Cardiac septum (tissue), 1 donor: ENCODE measurements at places on chromosomes 13 and 19. TPM values are rescaled to one million over a fixed set of nuclear protein-coding genes. Genes with fewer than 3 reads are reported as not detected.

- DNase-seq = no peak
Observed at GRCh38 chr13:51576754-51577153, 7.5 kb upstream of the WDFY2 start.

- no peak for DNase-seq
Observed at GRCh38 chr19:42233678-42234292, 8.6 kb downstream of the GSK3A start.

Gene C1QTNF9
- 0.83 TPM for total RNA-seq

DNA sequence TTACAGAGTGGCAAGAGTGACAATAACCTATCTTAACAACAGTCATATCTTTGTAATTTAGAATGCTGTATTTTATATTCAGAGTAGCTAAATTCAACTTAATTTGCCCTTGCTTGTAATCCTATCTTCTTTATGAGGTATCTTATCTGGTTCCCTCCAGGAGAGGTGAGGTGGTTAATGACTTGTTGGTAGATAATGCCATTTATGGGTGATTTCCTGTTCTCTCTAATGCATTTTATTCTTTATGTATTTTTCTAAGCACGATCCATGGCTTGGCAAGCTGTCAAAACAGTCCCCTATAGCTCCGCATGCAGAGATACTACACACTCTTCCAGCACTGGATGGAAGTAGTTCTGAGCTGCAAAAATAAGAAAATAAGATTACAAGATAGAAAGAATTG is 267.9 kb downstream of the LMO7 start:
- no peak for DNase-seq

DNA sequence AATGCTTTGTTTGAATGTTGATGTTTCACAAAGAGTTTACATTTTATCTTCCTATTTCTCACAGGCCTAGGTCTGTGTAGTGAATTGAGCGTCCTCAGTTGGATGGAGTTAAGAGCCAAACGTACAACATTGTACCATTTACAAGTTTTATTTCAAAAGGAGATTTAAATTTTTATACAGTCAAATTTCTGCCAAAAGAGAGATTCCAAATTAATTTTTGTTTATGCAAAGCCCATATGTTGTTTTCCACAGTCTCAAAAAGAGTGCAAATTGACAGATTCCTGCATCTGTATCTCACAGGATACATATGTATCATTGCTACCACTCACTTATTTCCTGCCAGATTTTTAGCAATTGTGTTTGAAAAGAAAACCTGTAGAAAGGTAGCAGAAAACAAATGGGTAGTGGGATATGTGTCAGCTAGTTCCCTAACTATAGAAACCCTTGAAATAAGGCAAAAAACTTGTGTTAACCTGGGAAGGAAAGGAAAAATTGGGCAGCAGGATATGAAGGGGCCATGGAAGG is 46.1 kb downstream of the DGKH start:
- no peak for DNase-seq

- DNase-seq = peak; percentile 78
Observed at GRCh38 chr13:20924758-20925394, 22.3 kb upstream of the XPO4 start.

- DNase-seq = no peak
Observed at GRCh38 chr13:35603593-35604285, 127.2 kb upstream of the MAB21L1 start.

Gene PABPC3
- total RNA-seq = not detected

- no peak for DNase-seq
Observed at GRCh38 chr13:65342541-65343337, 1887.4 kb downstream of the PCDH9 start.

DNA sequence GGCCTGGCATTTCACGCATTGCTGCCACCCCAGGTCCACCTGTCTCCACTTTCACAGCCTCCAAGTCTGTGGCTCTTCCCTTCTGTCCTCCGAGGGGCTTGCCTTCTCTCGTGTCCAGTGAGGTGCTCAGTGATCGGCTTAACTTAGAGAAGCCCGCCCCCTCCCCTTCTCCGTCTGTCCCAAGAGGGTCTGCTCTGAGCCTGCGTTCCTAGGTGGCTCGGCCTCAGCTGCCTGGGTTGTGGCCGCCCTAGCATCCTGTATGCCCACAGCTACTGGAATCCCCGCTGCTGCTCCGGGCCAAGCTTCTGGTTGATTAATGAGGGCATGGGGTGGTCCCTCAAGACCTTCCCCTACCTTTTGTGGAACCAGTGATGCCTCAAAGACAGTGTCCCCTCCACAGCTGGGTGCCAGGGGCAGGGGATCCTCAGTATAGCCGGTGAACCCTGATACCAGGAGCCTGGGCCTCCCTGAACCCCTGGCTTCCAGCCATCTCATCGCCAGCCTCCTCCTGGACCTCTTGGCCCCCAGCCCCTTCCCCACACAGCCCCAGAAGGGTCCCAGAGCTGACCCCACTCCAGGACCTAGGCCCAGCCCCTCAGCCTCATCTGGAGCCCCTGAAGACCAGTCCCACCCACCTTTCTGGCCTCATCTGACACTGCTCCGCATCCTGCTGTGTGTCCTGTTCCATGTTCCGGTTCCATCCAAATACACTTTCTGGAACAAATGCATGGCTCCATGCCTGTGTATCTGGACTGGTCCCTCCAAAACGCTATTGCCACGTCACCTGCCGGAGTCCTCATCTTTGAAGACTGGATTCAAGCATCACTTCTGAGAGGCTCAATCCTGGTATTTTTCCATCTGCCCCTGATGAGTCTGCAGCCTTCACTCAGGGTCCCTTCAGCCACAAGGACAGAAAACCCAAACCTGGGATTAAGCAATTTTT is 10.7 kb upstream of the DHDH start:
- DNase-seq = no peak

DNA sequence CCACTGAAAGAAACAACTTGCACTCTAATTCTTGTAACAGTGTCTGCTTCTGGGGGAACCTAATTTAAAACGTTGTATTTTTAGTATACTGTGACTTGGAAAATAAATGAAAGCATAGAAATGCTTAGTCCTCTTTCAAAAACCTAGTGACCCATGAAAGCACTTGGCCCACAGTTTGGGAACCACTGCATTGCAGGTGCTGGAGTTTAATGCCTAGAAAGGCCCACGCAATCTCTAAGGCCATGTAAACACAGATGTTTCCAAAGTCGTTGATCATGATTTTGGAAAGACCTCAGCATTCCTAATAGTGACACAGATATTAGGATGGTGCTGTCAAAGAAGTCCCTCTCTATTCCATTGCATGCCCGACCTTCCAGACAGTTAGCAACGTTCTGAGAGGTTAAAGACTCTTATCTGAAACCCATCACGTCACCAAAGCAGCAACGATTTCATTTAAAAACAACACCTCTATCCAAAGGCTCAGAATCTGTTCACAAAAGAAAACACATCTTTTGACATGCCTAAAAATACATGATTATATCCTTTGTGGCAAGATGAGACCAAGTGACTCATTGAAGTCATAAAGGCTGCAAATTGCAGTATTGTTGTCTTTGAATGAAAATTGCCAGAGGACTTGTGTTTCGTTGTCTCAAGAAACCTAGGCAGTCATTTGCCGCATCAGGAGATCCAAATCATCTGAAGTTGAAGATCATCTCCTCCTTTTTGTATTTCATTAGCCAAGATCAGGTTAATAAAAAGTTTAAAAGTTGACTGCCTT is 328.0 kb upstream of the ZNF507 start:
- no peak for DNase-seq

Gene TPTE2
- total RNA-seq = not detected

- no peak for DNase-seq
Observed at GRCh38 chr13:75251188-75251587, 230.8 kb downstream of the TBC1D4 start.

DNA sequence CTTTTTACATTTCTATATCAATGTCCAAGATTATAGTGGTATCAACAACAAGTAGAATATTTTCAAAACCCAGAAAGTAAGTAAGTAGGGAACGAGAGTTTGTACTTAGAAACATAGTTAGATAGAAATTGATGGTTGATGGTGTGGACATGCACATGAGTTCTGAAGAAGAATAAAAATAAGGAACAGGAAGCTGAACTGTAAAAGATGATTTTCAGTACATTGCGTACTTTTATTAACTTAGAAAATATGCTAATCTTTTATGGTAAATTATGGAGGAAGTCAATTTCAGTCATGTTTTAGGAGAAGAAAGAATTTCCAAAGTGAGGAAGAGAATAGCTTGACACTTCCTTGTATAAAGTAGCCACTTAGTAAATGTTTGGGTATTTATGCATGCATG is 12.3 kb upstream of the GPR18 start:
- no peak for DNase-seq

GRCh38 chr13:74206855-74207254 is 72.7 kb upstream of the KLF12 start:
- DNase-seq = no peak

Gene ZNF66
- 0.81 TPM for total RNA-seq

Gene NLRP4
- not detected for total RNA-seq

- no peak for DNase-seq
Observed at GRCh38 chr13:26095846-26096610, 44.2 kb upstream of the SHISA2 start.

DNA sequence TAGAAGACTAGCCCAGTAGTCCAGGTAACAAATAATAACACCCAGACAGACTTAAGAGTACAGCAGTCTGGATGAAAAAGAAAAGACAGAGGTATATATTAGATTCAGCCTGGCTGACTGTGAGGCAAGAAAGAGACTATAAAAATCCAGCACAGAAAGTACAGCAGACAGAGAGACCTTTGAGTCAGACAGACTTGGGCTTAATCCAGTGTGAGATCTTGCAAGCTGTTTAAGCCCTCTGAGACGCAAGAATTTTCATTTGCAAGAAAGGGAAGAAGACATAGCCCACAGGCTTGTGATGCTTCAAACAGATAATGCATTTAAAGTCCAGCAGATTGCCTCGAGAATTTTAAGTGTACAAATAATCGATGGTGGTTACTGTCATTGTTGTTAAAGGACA is 471.4 kb downstream of the LIG4 start:
- DNase-seq = no peak

DNA sequence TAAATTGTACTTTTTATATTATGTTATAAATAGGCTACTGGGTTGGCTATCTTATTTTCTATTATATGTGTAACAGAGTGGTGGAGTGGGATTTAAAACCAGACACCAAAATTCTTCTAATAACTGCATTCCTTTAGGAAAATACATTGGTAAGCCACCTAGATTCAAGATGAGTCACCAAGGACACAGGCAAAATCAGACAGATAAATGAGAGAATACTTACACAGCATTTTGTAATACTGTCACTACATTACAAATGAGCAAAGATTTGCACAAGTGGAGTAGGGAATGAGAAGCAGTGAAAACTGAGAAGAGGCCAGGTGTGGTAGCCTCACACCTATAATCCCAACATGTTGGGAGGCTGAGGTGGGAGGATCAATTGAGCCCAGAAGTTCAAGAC is 6.2 kb upstream of the SPART start:
- no peak for DNase-seq

Gene TMEM259
- 125 TPM for total RNA-seq

- DNase-seq = no peak
Observed at GRCh38 chr19:45468159-45468651, 409 bp downstream of the FOSB start.

GRCh38 chr13:26971990-26972887 is 199.4 kb downstream of the USP12 start:
- DNase-seq = no peak

DNA sequence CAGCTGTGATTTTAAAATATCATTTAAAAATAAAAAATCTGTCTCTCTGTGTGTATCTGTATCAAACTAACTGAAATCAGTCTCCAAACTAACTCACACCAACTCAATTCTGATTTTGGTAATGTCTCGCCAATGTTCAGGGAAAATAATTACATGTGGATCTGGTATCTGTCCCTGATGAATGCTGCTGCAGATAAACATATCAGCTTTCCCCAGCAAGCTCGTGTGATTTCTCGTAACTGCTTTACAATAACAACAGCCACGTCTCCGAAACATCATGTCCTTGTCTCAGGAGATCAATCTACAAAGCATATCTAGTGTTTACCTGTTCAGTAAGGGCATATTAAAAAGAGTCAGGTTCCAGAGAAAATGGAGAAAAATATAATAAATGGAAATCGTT is 129.0 kb downstream of the IRS2 start:
- no peak for DNase-seq

GRCh38 chr13:99477493-99477892 is 23.8 kb upstream of the TM9SF2 start:
- DNase-seq = no peak

DNA sequence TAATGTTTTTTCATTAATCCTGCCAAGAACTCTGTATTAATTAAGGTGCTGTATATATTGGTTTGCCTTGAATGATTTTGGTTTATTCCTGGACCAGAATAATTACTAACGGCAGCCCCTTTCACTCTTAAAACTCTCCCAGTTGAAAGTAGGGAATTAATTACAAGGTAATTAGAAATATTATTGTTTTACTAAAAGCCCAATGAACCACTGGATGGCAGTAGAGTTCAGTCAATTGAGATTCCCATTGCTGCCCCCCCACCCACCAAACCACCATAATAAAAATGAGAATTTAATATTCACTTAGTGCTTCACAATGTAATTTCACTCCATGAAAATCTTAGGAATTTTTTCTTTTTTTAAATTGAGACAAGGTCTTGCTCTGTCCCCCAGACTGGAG is 13.7 kb downstream of the WBP4 start:
- DNase-seq = no peak

DNA sequence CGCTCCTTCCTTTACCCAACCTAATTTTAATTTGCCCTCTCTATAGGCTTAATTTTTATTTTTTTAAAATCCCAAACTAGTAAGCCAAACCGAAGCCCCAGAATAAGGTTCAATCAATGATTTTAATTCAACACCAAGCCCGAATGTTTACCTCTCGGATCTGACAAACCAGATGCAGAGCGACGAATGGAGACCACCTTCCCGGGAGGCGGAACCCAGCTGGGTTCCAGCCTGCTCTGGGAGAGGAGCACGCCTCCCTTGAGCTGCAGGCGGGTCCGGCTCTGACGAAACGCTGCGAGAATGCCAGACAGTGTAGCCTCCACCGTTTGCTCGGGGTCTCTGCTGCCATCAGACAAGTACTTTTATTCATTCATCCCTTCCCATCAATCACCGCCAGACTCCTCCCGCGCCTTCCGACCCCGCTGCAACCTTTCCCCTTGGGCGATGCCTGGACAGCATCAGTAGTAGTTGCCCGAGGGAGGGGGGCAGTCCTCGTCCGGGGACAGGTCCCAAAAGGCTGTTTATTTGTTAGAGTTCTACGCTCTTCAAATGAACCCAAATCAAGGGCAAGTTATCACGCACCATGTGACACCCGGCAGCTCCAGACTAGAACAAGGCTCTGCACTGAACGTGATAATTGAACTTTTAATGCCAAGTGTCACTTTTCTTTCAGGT is 752 bp upstream of the EDNRB start:
- peak; percentile 77 for DNase-seq

- no peak for DNase-seq
Observed at GRCh38 chr19:28595722-28596480, 617.0 kb downstream of the UQCRFS1 start.

DNA sequence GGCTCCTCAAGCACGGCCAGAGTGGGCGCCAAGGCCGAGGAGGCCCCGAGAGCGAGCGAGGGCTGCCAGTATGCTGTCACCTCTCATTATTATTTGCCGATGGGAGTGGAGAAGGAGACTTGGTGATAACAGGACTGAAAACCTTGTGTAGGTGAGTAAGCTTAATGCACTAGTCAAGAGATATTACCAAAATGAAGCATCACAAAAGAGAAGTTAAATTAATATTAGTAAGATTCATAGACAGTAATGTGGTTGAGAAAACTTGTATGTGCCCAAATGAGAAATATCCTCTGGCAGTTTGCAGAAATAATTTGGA is 204.5 kb upstream of the SLITRK1 start:
- no peak for DNase-seq
